Ascending aorta (tissue), 2 donors: ENCODE measurements at places on chromosomes 13 and 19. TPM values are rescaled to one million over a fixed set of nuclear protein-coding genes. Genes with fewer than 3 reads are reported as not detected.

PRRG2 gene
- not detected for total RNA-seq

PNMA8A gene
- total RNA-seq: 0.53 TPM

SIGLECL1 gene
- total RNA-seq: not detected

COX7A1 gene
- total RNA-seq: 51.2 TPM

SRRM5 gene
- 0.32 TPM for total RNA-seq

AP2S1 gene
- 96.6 TPM for total RNA-seq

AP1M2 gene
- not detected for total RNA-seq

DNA sequence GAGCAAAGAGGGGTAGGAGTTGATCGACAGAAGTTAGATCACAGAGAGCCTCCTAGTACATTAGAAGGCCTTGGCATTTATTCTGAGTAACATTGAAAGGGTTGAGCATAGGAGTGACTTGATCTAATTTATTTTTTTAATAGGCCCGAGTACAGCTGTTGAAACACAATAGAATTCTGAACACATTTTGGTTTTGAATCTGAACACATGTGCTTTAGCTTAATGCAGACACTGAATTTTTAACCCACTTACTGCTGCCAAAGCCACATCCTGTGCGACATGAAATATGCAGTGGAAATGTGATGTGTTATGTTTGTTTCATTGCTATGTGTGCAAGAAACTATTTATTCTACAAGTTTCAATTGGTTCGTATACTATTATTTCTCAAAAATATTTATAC lies 1505.9 kb downstream of the PCDH9 start:
- no peak for DNase-seq

DNA sequence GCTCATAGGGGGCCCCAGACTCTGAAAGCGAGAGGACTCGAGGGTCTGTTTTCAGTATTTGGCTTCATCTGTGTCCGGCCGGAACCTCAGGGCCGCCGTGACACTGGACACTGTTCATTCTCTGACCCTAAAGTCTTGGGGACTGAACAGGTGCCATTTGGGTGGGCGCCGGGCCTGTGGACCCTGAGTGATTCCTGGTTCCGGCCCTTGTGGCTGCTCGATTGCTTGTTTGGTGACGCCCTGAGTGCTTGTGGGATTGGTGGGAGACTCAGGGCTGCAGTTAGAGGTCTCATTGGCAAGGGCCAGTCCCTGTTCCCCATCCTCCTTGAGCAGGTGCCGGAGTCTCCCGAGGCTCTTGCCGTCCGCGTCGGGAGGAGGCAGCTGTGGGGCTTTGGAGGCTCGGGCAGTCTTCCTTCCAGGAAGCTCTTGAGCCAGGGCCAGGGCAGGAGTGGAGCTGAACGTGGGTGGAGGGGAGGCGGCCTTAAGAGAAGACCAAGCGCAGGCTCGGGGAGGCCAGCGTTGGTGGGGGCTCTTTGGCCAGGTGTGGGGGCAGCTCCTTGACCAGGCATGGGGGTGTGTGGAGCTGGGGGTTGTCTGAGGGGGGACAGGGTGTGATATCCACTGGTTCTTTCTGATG lies 4.7 kb downstream of the PTBP1 start:
- DNase-seq: no peak

GRCh38 chr13:113532156-113532806 lies 41.8 kb upstream of the DCUN1D2 start:
- no peak for DNase-seq

- DNase-seq: no peak
These were observed 135.5 kb downstream of the IRS2 start for GRCh38 chr13:109650861-109651260.

DNA sequence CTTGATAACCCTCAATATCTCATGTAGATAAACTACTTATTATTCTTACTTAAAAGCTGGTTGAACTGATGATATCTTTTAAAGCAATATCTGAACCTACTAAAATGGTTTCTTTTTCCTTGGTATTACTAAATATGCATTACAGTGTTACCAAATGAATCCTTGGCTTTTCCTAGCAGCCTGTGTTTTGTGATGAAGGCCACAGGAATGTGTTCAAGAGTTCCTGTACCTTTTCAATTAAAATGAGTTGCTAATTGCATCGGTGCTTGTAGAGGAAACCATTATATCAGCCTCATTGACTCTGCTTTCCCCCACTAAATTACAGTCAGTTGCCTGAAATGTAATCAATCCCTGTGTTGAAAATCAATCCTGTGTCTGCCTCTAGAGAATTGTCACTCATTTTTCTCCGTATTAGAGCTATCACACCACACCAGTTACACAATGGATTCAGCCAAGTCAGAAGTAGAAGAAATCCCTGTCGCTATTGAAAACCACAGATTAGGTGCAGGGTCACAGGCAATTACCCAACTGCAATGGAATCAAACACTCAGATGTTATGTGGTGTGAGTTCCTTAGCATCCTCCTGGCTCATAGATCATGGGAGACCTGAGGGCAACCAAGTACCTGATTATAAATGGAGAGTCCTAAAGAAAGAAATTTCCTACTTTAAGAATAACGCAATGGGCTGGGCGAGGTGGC lies 13.3 kb downstream of the FAM216B start:
- DNase-seq: no peak

- DNase-seq: peak; percentile 76
These were observed 5.8 kb downstream of the PCDH9 start for GRCh38 chr13:67224148-67224846.

DNA sequence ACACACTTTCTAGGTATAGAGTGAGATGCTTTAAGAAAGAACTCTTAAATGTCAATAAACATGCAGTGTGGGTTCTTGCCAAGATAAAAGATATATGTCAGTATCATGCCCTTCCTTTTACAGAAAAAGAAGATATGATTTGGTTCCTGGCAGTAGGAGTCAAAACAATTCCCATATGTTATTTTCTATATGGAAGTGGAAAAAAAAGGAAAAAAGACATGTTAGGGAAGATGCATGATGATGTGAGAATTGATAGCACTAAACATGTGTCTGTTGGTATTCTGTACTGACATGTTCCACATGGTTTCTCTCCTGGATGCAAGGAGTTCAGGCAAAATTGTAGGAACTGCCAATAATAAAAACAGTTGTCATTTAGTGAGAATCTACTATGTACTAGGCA lies 318.8 kb upstream of the DACH1 start:
- DNase-seq: no peak

DNA sequence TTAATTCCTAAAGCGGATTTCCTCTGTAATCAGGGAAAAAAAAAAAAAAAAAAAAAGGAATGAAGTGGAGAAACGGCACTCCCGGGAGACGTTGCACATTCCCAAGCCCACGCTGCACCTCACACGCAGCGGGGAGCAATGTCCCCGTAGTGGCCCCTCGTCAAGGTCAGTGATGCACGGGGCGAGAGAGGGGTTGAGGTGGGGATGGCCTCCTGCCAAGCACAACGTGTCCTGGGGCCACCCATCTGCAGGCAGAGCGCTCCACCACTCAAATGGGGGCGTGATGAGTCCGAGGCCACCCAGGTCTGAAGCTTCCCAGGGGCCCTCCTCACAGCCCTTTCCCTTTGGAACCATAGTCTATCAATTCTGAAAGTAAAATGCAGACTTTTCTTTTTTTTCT lies 15.1 kb downstream of the PLK5 start:
- DNase-seq: no peak

DNA sequence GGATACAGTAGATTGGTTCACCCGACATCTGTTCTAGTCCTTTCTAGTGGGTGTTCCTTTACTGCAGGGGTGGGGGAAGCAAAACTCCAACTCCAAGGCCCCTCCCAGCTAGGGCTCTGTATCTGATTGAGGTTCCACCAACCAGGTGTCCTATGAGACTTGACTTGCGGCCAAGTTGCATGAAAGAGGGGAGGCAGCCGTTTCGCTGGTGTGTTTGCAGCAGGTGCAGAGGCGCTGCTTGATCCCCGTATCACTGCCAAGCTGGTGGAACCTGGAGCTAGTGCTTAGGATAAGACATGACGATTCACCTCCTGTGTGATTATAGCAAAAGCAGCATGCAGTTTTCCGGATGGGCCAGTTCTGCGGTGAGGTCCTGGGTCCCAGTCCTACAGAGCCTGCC lies 338.2 kb downstream of the UQCRFS1 start:
- no peak for DNase-seq

DNA sequence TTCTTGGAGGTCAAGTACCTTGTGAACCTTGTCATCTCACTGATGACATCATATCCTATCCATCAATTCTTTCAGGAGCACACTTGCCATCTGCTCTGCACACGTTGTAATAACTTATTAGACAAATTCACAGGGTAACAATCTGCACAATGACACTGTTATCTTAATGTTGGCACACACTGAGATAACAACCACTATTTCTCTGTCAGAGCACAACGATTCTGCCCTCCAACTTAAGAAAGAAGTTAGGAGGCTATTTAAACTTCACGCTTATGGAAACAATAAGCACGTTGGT lies 351.3 kb downstream of the DACH1 start:
- DNase-seq: no peak

DNA sequence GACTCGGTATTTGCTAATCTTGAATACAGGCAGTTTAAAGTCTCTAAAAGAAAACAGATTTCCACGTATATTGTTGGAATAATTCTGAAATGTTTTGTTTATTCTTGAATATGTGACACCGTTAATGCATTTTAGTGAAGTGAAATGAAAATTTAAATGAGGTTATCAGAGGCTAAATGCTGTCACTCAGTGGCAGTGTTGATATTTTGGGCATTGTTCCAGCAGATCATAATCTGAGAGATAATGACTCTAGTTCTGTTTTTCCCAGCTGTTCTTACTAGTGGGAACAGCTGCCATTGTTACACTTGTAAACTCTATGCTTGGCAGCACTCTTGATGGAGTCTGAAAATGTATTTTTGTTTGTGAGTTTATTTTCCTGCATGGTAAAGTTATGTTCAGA lies 365.6 kb upstream of the SLC10A2 start:
- DNase-seq: no peak

DNA sequence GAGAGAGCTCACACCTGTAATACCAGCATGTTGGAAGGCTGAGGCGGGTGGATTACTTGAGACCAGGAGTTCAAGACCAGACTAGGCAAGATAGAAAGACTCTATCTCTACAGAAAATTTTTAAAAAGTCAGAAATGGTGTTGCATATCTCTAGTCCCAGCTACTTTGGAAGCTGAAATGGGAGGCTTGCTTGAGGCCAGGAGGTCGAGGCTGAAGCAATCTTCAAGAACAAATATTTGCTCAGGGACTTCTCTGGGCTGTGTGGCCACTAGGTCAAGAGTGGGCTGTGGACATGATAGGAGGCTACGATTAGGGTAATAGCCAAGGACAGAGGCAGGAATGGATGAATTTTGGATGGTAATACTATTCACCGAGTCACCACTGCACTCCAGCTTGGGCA lies 135.8 kb upstream of the PEG3 start:
- DNase-seq: no peak

GRCh38 chr13:40660141-40660664 lies 6.2 kb downstream of the FOXO1 start:
- no peak for DNase-seq

- DNase-seq: no peak
These were observed 30.3 kb downstream of the CRYL1 start for GRCh38 chr13:20495087-20496023.

- DNase-seq: no peak
These were observed 16.1 kb downstream of the NKPD1 start for GRCh38 chr19:45144431-45145269.

GRCh38 chr19:29119590-29119989 lies 93.4 kb downstream of the UQCRFS1 start:
- DNase-seq: no peak

DNA sequence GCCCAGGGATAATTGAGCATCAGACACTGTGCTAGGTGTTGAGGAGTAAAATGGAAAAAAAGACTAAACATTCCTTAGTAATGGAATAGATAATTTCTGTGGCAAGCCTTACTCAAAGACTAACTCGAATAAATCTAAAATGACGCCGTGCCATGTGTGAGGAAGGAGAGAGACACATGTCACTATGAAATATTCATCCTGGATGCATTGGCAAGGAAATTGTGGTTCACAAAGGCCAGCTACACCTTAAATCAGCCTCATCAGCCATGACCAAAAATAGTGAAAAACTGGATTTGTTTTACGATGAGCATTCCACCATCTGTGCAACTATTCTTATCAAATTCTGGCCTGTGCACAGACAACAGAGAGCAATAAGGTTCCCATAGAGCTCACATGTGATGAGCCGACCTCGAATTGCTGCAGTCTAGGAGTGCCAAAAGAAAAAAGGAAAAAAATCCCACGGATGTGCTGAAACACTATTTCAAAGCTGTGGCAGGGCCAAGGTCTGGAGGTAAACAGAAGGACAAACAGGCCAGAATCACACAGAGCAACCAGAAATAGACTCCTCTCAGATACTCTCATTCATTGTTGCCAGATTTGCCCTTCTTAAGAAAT lies 505.7 kb downstream of the EFNB2 start:
- no peak for DNase-seq

GRCh38 chr19:1850809-1851653 lies 2.7 kb upstream of the REXO1 start:
- no peak for DNase-seq
